HAP-1 (cell line): ENCODE measurements at places on chromosomes 11 and 22.

DNA sequence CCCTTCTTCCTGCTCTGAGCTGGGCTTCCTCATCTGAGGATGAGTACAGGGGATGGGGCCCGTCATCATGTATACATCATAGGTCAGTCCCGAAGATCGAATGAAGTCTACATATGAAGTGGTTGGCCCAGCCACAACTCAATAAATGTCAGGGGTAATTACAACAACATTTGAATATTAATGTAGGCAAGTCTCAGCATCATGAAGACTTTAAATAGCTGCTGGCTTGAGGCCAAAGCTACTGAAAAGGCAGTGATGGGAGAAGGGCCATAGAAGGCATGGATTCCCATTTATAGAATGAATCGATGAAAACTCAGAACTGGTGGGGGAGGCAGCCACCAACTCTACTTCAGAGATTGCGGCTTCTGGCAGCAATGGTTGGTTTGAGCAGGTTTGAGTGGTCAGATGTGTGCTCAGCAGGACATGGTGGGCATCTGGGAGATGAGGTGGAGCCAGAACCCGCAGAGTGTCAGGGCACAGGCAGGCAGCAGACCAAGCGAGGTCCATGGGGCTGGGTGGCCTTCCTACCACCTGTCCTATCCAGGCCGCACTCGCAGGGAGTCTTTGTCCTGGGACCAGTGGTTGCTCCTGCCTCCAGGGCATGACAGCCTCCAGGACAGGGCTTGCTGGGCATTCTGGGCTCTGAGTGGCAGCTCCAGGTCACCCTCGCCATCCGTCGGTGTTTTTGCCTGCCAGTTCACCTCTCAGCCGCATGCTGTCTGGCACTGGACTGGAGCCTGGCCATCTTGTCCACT, 919.1 kb downstream of the TBC1D22A start:
- DNase-seq: no peak

GRCh38 chr11:46066335-46066734, 54.9 kb downstream of the PHF21A start:
- no peak for DNase-seq

GRCh38 chr11:32402836-32403235, 32.5 kb downstream of the WT1 start:
- DNase-seq: no peak

DNA sequence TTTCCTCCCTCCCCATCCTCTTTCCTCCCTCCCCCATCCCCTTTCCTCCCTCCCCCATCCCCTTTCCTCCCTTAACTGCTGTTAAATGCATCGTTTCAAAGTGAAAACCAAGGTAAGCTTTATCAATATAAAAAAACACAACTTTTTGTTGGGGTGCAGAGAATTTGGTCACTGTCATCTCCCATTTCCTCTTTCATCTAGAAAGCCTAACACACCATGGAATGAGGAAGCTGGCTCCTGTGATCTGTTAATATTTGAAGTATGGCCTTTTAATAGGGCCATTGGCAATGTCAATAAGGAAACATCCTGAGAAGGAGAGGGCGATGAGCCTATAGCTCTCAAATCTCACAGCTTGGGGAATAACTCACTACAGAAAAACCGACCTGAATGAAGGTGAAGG, 7.0 kb downstream of the EXPH5 start:
- no peak for DNase-seq

GRCh38 chr22:21815357-21815756, 52.1 kb downstream of the MAPK1 start:
- DNase-seq: no peak

- DNase-seq: no peak
Observed at GRCh38 chr22:47954107-47954506, 1191.7 kb downstream of the TBC1D22A start.

GRCh38 chr11:122883646-122883979, 1.1 kb downstream of the JHY start:
- no peak for DNase-seq

DNA sequence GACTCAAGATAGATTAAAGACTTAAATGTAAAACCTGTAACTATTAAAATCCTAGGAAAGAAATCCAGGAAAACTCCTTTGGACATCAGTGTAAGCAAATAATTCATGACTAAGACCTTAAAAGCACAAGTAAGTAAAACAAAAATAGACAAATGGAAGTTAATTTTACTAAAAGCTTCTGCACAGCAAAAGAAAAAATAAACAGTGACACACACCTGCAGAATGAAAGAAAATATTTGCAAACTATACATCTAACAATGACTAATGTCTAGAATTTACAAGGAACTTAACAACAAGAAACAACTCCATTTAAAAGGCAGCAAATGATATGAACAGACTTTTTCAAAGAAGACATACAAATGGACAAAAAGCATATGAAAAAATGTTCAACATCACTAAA, 359.1 kb downstream of the LUZP2 start:
- DNase-seq: no peak

DNA sequence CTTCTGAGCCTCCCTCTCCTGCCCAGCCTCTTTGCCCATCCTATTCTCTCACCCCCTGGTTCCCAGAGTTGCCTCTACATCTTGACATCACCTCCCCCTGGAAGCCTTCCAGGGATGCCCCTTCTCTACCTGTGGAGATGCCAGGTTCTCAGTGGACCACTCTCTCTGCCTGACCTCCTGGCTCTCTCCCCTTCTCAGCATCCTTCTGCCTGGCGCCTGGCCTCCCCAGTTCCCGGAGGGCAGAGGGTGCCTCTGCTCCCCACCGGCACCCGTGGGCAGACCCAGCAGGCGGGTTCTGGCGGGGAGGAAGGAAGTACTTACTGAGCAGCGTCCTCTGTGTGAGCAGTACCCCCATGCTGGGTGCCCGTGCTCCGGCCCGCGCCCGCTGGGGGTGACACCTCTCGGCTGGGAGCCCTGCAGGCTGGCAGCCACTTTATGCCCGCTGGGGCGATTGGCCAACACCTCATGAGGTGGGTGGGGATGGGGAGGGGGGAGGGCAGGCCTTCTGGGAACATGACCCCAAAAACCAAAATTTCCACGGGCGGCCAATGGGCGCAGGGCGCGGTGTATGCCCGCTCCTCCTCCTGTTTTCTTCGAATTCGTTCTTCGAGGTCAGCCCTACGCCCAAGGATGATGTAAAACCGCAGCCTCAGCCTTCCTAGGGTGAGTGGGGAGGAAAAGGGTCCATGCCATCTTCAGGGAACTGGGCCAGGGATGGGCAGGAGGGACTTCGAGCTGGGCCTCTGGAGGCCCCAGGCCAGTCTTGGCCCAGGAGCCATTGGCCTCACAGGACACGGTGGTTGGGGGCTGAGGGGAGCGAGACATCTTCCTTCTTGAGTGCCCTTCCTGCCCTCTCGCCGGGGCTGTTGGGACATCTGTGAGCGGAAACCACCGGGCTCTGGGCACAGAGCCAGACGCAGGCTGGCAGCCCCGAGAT, at the start of gene OSM:
TSS of gene OSM (minus strand) at position 407 of the 937 bp plus-strand sequence. CDS start at position 355, 52 bp downstream.
- no peak for DNase-seq

DNA sequence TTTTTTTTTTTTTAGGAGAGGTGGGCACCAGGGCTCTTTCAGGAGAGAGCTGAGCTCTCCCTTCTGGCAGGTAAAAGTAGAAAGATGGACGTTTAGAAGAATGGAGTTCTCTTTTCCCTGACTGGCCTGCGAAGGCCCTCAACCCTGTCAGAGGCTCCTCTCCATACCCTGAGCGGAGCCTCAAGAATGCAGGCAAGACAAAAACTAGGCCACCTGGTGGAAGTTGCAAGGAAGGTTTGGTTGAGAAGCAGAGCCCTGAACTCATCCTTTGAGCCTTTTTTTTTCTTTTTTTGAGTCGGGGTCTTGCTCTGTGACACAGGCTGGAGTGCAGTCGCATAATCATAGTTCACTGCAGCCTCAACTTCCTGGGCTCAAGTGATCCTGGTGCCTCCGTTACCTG, 1.4 kb downstream of the OTOG start:
- no peak for DNase-seq

DNA sequence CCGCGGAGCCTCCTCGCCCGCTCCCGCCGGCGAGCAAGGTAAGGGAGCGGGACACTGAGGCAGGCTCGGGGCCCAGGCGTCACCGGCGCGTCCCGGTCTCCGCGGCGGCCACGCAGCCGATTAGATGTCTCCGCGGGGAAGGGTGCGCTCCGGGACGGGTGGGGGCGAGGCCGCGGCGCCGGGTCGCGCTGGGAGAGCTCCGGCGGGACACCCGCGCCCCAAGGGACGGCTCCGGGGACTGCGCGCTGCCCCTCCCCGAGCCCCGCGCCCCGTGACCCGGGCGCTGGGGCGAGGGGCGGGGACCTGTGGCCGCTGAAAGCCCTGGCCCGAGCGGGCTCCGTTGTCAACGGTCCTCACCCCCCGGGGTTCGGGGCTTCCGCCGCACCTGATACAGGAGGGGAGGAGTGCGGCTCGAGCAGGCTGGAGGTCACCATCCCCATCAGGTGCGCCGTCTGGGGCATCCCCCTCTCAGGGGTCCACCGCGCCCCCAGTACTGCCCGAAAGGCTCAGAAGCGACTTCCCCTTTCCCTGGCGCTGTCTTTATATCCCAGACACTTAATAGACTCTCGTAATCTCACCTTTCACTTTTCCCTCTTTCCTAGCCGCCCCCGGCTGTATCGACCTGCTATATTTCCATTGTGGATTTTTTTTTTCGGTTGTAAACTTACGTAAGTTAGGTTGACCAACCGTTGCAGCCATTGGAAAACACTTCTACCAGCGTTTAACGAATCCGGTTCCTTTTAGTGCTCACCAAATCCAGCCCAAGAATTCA, 573 bp downstream of the PPFIA1 start:
- DNase-seq: peak; percentile 35

DNA sequence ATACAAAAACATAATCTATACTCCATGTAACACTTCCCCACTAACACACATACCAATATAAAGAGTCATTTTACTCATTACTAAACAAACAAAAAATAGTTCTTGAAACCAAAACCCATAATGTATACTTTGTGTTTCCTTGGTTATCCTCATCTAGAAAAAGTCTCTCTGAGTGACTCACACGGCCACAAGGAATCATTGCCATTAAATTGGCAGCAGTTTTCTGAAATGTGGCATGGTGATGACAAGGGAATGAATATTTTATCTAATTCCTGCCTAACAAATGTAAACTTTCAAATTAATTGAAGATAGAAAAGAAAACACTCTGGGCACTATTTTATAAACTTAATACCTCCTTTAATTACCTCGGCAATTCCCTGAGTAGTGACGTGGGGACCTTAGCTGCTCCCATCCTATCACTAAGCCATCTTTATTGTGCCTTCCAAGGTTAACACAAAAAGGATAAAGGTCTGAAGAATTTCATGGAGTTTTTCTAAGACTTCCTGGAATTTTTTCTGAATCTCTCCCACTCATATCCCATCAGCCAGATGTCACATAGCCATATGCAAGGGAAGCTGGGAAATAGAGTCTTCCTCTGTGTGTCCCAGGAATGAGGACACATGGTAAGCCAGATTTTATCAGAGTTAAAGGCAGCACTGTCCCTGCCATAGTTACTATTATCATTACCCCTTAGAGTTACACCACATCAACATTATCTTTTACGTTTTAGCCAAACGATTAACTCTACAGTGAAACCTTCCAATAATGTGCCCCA, 857.2 kb upstream of the TENM4 start:
- peak; percentile 12 for DNase-seq

DNA sequence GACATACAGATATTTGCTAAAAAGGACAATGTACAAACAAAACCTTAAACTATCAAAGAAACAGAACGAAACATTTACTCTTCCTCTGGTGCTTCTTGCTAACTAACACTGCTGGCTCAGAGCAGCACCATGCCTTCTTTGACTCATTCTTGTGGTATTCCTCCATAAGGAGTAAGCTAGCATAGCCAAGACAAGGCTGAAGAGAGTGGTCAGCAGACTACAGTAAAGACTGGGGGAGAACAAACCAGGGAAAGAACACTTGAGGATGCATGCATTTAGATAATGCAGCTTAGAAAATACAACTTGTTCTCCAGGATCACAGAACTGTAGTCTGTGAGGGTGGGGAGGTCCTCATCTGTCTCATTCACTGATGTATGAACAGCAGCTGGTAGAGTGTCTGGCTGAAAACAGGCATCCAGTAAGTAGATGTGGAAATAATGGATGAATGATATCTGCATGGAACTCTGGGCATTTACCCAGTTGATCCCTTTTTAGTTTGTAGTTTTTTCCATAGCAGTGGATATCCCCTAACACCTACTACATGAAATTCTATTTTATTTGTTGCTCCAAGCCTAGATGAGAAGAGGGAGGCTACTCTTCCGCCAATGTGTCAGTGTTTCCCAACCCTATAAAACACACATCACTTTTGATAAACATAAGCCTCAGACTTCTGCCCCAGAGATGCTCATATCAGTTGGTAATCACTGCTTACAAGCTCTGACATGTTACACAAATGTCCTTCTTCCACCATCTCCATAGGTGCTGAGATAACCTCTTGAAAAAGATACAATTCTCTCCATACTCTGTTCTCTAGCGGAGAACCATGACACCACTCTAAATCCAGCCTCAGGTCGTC, 7.3 kb downstream of the SNX19 start:
- no peak for DNase-seq

- no peak for DNase-seq
Observed at GRCh38 chr11:131906963-131907362, 536.5 kb downstream of the NTM start.

DNA sequence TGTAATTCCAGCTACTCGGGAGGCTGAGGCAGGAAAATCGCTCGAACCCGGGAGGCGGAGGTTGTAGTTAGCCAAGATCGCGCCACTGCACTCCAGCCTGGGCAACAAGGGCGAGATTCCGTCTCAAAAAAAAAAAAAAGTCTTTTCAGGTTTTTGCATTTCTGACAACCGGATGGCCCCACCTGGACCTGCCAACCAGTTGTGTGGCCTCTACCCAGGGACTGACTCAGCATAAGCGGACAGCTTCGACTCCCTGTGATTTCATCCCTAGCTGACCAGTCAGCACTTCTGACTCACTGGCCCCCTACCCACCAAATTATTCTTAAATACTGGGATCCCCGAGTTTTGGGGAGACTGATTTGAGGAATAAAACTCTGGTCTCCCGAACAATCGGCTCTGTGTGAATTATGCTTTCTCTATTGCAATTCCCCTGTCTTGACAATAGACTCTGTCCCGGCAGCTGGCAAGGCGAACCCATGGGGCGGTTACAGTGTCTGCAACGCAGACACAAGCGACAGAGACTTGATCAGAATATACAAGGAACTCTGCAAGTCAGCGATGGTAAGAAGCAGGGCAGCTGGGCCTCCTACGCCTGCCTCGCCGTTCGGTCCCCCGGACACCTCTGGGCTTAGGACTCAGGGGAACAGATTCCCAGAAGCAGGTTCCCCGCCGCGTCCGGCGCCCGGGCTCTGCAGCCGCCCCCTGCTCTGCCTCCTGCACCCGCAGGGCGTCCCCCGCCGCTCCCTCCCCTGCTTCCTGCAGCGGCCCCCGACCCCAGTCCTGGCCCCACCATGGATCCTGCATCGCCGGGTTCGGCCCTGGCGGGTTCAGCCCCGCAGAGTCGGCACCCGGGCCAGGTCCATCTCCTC, 741 bp upstream of the TALDO1 start:
- DNase-seq: peak; percentile 56

GRCh38 chr11:129853518-129854231, 38.0 kb downstream of the TMEM45B start:
- no peak for DNase-seq

- no peak for DNase-seq
Observed at GRCh38 chr11:8203414-8203715, 34.5 kb upstream of the RIC3 start.
